ENCODE measurements at places on chromosomes 2 and 18.

DNA sequence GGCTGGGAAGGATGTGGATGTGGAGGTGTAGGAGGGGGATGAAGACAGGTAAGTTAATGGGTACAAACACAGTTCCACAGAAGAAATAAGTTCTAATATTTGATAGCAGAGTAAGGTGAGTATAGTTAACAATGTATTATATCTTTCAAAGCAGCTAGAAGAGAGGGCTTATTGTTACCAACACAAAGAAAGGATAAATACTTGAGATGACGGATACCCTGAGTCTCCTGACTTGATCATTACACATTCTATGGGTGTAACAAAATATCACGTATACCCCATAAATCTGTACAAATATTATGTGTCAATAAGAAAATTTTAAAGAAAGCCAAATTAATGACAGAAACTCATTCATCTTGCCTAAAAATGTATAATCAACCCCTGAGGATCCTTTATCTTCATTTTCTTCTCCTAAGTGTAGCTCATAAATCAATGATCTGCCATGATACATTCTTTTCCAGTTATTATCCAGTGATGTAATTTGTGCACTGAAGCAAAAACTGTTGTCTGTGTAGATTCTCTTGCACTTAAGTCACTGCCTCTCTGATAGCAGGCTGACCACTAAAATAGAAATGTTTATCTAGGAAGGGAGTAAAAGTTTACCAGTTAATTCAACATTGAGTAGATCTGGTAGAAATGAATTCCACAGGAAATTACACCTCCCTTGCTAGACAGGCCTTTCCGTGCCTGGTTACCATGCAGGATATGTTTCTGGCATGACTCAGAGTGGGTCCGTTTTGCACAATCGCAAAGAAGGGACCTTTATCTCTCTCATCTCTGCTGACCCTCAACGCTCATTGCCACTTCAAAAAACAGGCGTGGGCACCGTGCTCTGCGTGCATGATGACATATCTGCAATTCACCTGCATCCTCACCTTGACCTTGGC, 249.7 kb upstream of the NCKAP5 start:
- DNase-seq, result no peak

GRCh38 chr2:197793456-197793855, 8.3 kb upstream of the BOLL start:
- DNase-seq, result no peak

GRCh38 chr2:47388888-47389287, 14.1 kb upstream of the MSH2 start:
- DNase-seq, result no peak

DNA sequence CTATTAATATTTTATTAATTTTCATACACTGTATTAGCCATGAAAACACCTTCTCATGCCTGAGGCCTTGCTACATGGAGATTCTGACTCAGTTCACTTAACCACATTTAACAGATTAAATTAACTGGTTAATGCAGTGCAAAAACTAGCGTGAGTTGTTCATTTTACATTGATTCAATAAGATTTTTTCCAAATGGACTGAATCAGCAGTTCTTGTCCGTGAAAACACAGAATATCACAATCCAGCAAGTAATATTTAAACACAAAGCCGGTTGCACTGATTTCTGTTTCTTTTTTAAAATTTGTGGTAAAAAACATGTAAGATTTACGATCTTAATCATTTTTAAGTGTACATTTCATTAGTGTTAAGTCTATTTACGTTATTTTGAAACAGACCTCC, 118.2 kb upstream of the THUMPD2 start:
- DNase-seq, result no peak

DNA sequence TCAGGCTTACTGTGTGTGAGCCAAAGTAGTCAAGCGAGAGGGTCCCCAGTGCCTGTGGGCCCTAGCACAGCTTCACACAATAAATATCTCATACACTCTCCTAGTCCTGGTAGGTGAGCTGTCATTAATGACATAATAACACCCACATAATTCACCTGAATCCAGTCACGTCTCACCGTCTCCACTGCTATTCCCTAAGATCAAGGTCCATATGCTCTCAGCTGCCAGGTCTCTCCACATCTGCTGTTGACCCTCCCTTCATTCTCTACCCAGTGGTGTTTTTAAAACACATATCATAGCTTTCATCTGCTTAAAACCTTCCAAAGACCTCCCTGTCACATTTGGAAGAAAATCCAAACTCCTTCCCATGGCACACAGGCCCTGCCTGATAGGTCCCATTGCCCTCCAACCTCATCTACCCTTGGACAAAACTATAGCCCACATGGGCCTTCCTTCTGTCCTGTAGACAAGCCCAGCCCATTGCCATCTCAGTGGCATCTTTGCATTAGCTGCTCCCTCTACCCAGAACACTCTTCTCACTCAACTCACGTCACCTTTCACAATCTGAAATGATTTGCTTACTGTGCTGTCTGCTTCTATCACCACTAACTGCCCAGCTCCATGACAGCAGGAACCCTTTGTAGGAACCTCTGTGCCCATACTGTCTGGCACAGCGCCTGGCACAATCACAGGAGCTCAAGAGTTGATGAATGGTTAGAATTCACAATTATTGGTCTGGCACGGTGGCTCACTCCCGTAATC, 7.5 kb downstream of the KCNG3 start:
- no peak for DNase-seq

- DNase-seq, result no peak
These were observed 10.7 kb upstream of the ANO7 start for GRCh38 chr2:241177526-241178334.

DNA sequence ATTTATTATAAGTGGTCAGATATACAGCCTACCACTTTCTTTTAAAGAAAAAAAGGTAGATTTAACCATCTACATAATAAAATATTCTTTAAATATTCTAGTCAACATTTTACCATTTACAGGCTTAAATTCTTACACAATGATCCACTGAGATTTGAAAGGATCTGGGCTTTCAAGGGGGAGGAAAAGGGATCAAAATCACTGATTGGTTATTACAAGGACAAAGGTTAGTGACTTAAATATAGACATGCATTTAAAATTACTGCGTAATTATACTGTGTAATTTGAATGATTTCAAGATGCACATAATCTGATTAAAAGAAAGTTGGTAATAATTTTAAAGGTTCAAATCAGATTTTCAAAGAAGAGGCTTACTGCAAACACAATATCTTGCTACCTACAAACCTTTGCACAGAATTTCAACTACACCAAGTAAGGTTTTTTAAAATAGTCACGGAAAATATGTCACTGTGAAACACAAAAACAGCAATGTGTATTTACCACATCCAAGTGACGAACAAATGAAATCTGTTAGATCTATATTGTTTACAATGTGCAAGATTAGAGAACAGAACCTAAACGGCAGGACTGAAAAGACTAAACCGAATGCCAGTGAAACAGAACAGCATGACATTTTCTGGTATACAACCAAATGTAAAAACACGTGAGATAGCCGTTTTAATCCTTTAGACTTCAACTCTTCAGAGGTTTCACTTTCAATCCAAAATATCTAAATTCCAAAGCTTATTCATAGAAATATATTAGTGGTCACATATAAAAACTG, 40.8 kb downstream of the RTN4 start:
- DNase-seq, result no peak

All from stimulated activated CD8-positive, alpha-beta memory T cell treated with anti-CD3 and anti-CD28 coated beads, Interleukin-15, amount 100 ng/mL, for 24 hours (primary cell).